ENCODE measurements at places on chromosomes 4 and X.

DNA sequence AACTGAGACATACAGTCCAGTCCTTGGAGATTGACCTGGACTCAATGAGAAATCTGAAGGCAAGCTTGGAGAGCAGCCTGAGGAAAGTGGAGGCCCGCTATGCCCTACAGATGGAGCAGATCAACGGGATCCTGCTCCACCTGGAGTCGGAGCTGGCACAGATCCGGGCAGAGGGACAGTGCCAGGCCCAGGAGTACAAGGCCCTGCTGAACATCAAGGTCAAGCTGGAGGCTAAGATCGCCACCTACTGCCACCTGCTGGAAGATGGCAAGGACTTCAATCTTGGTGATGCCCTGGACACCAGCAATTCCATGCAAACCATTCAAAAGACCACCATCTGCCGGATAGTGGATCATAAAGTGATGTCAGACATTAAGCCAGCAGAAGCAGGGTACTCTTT is 20.4 kb upstream of the FRMPD3 start:
- no peak for DNase-seq

GRCh38 chr4:2042204-2042946 is 16.8 kb upstream of the NAT8L start:
- DNase-seq: peak; percentile 32

GRCh38 chrX:43861750-43862149 is 20.5 kb downstream of the MAOB start:
- no peak for DNase-seq

DNA sequence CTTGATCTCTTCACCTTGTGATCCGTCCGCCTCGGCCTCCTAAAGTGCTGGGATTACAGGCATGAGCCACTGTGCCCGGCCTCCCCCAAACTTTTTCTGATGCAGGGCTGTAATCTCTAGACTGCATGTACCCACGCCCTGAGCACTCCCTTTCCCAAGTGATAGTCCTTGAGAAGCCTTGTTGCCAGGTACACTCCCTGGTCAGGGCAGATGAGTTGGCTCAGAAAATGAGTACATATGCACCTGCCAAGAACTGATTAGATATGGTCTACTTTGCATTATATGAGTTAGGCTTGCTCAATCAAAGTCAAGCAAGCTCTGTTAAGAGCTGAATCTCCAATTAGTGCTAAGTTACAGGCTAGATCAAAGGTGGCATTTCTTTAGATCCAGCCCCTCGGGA is 20.3 kb downstream of the APOO start:
- DNase-seq: no peak

- no peak for DNase-seq
Observed at GRCh38 chr4:27176400-27176799, 315.8 kb downstream of the STIM2 start.

GRCh38 chr4:26424838-26425237 is 65.4 kb downstream of the CCKAR start:
- DNase-seq: no peak

DNA sequence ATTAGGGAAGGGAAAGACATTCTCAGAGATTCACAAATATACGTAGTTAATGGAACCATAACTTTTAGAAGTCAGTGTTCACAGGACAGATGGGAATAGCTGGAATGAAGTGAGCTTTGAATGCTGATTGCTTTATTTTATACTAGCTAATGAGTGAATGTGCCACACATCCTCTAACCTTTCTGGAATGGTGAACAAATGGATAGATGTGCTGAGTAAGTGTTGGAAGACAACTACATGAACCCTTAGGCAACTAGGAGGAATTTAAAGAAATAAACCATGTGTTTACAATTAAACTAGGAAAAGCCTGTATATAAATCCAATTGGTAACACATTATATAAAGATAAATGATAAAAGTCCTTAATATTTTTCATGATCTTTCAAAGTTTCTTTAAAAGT is 91.6 kb upstream of the LIMCH1 start:
- DNase-seq: no peak

DNA sequence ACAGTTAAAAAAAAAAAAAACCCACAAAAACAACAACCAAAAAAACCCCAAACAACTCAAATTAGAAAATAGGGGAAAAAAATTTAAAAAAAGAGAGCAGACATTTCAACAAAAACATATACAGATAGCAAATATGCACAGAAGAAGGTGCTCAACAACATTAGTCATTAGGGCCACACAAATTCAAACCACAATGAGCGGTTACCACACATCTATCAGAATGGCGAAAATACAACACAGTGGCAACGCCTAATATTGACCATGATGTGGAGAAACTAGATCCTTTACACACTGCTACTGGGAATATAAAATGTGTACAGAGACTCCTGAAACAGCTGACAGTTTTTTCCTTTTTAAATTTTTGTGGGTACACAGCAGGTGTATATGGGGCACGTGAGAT is 19.4 kb downstream of the LYAR start:
- DNase-seq: no peak

DNA sequence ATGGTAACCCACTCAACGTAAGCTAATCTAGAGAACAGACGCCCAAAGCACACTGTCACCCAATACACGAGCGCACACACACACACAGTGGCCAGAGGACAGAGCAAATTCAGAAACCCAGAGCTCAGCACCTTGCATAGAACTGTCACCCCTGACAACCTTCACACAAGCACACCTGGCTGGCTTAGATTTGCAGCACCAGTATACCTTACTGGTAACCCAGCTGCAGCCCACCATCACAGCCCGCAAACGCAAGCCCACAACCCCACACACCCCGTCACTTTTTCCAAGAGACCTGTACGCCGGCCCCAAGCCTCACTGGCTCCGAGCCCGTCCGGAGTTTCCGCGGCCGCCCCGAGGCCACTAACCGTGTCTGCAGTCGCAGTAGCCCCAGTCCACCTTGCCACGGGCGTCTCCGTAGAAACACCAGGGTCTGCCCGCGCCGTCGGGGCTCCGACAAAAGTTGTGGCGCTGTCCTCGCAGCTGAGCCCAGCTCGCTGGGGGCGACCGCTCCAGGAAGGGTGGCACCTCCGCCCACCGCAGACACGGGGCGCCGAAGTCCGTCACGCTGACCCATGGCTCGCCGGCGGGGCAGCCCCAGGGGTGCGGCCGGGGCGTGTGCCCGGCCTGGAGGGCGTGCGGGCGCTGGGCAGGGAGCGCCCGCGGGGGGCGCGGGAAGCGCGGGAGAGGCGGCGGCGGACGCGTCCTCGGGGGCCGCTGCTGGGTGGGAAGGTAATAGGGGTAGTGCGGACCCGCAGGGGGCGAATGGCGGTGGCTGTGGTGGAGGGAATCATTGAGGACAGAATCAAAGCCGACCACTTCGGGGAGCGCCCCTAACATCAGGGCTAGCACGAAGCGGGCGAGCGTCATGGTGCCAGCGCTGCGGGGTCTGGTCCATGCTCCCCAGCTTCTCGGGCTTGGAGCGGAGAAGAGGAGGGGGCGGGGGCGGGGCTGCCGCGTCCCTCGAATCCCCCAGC is 664 bp downstream of the PRSS12 start:
- DNase-seq: peak; percentile 9

- no peak for DNase-seq
Observed at GRCh38 chr4:17823871-17824669, 13.3 kb downstream of the NCAPG start.

DNA sequence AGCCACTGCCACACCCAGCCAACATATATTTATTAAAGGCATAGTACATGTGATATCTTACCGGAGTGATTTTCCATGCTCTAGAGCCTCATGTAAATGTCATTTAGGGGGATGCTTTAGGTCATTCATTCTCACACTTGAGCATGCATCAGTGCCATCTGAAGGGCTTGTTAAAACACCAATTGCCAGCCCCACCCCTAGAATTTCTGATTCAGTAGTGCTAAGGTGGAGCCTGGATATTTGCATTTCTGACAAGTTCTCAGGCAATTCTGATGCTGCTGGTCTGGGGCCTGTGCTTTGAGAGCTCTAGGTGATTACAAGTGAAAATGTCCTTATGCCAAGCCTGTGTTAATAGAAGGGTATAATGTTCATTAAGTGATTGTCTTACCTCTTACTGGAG is 107.7 kb downstream of the PHEX start:
- no peak for DNase-seq

- DNase-seq: no peak
Observed at GRCh38 chrX:9606971-9607370, 142.1 kb downstream of the TBL1X start.

- DNase-seq: no peak
Observed at GRCh38 chr4:41943506-41943905, 8.3 kb downstream of the TMEM33 start.

DNA sequence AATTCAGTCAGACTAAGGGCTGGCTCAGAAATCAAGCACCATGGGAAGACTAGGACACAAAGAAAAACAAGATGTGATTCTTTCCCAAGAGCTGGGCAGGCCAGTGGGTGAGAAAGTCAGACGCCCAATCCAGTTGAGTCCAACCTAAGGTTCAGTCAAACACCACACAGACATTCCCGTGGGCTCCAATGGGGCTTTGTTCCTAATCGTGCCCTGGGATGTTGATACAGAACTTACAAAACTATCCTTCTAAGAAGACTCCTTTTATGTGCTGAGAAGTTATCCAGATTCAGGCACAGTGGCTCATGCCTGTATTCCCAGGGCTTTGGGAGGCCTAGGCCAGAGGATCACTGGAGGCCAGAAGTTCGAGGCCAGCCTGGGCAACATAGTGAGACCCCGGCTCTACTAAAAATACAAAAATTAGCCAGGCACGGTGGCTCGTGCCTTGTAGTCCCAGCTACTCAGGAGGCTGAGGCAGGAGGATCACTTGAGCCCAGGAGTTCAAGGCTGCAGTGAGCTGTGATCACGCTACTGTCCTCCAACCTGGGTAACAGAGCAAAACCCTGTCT is 3.7 kb downstream of the BLOC1S4 start:
- no peak for DNase-seq

- peak; percentile 59 for DNase-seq
Observed at GRCh38 chr4:40325406-40326019, 9.6 kb upstream of the CHRNA9 start.

- DNase-seq: peak; percentile 61
Observed at GRCh38 chrX:129779747-129780146, at the start of gene SASH3. TSS of gene SASH3 (plus strand) at chrX:129779949. CDS start at chrX:129780098, 149 bp downstream.

GRCh38 chr4:108168160-108168670 is 517 bp downstream of the LEF1 start:
- no peak for DNase-seq

DNA sequence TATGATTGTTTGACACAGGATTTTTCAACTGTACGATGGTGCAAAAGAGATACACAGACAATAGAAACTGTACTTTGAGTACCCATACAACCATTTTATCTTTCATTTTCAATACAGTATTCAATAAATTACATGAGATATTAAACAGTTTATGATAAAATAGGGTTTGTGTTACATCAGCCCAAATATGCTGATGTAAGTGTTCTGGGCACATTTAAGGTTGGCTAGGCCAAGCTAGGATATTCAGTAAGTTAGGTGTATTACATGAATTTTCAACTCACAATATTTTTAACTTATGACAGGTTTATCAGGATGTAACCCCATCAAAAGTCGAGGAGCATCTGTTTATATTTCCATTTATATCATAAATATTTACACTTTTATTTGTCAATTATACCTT is 42.9 kb upstream of the PLS3 start:
- no peak for DNase-seq

DNA sequence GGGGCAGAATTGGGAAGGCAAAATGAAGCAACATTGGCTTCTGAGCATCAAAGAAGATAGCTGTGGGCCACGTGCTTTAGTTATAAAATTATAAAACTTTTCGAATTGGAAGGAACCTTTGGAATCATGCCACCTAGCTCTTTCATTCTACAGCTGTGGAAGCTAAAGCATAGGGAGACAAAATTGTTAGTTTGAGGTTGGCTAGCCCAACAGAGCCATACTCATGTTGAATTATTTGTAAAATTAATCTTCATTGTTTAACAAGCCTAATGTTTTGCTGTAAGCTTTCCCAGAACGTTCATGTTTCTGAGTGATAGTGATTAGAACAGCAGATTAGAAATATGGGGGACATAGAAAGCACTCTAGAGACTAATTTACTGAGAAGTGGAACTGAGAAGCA is 35.9 kb downstream of the HHIP start:
- DNase-seq: no peak

DNA sequence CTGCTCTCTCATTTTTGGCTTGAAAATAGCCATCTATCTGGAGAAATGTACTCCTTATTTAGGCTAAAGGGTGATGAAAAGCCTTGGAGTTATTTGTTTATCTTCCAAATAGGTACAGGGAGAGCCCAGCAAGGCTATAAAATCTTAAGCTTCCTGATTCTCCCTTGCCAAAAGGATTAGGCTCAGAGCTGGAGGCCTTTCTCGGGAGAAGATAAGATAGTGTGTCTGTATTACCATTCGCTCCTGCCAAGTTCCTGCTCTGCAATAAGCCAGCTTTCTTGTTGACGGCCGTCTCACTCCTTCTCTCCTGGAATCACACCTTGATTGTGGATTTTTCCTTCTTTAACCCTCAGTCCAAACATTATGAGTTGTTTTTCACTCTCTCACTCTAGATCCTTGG is 171.8 kb upstream of the TTC29 start:
- DNase-seq: no peak

- no peak for DNase-seq
Observed at GRCh38 chr4:82419451-82419850, 10.8 kb downstream of the HNRNPDL start.

DNA sequence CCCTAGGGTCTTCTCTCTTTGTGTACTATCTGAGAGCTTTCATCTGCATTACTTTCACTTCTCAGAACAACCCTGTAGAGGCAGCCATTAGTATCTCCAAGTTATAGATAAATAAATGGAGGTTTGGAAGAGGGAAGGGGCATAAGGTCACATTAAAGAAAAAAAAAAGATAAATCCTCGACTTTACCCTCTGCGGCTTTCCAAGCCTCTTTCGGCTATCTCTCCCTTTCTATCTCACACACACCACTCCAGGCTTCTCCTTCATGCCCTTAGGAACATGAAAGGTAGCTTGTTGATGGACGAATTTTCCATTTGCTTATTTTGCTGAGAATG is 660 bp upstream of the ARHGEF9 start:
- no peak for DNase-seq

DNA sequence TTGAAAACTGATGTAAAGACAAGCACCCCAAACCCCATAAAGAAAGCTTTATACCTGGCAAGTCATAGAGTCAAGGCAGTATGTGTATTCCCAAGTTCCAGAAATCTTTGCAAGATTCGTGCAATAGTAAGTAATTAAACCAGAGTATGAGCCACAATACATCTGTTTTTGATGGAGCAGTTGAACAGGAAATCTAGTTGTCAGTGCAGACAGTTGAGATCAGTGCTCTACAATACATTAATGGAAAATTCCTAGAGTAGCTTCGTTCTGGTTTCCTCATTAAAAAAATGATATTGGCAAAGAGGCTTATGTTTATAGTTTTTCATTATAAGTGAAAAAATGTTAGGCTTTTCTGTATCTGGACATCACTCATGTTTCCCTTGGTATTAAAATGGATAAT is 575.3 kb downstream of the TRIML1 start:
- no peak for DNase-seq

DNA sequence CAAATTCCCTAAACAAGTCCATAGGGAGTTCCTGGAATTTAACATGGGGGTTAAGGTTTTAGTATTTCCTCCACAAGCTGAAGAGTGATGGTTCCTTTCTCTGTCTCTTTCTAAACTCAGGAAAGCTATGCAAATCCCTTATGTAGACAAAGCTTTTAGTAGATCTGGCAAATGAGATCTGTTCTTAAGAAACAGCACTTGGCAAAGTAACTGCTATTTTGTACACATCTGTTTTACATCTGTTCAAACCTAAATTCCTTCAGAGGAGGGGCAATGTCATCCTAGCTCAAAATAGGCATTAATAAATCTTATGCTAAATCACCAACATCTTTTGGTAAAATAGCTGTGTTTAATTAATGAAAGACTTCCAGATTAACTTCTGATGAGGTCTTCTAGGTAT is 137.8 kb upstream of the TBC1D9 start:
- no peak for DNase-seq

All from activated T-helper 2 cell treated with anti-CD3 and anti-CD28 coated beads, Interferon-gamma antibody, Interleukin-2, Interleukin-4, amounts not matched to agents 10 μg/mL and 5 μg/mL and 100 μg/mL, durations not matched to agents 14 hours and 24 hours and 36 hours (primary cell).